Naive thymus-derived CD8-positive, alpha-beta T cell (primary cell): ENCODE measurements at places on chromosomes 2 and 18.
A peak's percentile ranks its signal among the peaks of the same experiment; 100 is the strongest.

DNA sequence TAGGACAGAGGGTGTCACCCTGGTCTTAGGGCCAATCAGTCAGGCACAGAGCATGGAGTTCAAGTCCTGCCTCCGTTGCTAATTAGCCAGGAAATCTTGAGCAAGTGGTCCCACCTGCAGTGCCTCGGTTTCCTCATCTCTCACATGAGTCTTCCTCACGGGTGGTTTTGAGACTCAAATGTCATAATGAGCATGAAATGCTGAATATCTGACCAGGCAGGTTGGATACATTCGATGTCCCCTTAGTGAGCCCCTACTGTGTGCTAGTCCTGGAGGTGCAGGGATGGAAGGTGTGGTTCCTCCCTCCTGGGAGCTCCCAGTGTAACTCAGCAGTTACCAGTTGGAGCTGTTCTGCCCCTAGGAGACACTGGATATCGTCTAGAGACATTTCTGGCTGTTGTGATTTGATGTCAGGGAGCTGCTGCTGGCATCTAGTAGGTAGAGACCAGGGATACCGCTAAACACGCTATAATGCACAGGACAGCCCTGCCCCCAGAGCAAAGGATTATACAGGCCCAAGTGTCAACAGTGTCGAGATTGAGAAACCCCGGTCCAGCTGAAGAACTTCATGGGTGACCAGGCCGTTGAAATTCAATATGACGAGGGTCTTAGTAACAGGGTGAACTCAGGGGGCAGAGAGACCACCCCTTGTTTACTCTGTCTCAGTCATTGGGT is 118.5 kb upstream of the TWIST2 start:
- no peak for DNase-seq

DNA sequence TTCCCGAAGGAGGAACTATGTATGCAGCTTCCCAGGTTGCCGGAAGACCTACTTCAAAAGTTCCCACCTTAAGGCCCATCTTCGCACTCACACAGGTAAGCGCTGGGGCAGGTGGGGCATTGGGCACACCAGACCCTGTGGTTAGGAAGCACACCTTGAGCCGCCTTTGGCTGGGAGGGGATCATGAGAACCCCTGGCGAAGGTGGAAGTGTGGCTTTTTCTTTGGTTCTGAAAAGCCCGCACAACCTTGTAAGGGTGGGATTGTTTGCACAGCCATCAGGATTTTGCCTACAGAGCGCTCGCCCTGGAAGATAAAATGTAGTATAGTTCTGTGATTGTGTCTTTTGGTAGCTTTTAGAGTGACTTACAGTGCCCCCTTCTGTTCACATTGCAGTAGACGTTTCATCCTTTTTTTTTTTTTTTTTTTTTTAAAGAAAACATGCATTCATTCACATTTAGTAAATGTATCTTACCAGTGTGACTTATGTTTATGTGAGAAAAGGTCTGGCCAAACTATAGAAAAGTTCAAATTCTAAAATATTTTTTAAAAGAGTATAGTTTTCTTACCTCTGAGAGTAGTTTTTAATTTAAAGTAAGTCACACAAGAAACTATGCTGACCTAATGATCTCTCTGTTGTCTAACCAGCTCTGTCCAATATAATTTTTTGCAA is 5.3 kb downstream of the KLF11 start:
- DNase-seq = peak; percentile 64

- no peak for DNase-seq
Observed at GRCh38 chr2:12603781-12604295, 112.9 kb upstream of the TRIB2 start.

DNA sequence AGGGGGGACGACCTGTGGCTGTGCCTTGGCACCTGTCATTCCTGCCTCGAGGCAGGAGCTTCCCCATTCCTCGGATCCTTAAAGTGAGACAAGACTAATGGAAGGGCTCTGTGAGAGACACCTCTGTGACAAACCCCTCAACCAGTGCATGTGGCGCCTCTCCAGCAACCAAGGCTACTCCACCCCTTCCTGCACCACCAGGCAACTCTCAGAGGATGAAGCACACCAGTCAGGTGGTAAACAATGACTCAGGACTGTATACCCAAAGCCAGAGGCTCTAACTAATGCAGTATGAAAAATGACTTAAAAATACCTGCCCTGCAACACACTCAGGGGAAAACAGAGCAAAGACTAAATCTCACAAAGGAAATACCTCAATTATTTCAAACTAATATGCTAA is 136.9 kb downstream of the UXS1 start:
- DNase-seq = peak; percentile 54

DNA sequence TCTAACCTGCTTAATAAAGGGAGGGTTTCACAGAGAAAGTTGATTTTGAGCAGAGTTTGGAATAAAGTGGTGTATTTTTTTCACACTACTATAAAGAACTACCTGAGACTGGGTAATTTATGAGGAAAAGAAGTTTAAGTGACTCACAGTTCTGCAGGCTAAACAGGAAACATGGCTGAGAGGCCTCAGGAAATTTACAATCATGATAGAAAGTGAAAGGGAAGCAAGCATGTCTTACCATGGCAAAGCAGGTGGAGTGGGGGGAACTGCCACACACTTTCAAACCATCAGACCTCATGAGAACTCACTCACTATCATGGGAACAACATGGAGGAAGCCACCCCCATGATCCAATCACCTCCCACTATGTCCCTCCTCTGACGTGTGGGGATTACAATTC is 546.7 kb downstream of the EPHA4 start:
- DNase-seq = no peak

DNA sequence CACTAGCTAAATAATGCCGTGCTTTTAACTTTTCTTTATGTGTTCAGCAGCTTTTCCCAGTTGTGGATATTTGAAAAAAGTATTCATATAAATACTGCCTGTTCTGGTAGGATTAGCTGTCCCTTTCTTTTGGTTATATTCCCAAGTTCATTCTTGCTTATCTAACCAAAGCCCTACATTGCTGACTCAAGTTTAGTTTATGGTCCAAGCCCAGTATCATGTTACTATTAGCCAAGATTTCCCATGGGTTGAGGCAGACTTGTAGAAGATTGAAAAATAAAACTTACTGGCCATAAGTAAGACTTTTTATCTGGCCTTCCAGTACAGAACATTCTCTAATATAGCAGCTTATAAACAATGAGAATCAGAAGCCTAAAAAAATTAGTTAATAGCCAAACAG is 49.7 kb upstream of the NFE2L2 start:
- DNase-seq = no peak

DNA sequence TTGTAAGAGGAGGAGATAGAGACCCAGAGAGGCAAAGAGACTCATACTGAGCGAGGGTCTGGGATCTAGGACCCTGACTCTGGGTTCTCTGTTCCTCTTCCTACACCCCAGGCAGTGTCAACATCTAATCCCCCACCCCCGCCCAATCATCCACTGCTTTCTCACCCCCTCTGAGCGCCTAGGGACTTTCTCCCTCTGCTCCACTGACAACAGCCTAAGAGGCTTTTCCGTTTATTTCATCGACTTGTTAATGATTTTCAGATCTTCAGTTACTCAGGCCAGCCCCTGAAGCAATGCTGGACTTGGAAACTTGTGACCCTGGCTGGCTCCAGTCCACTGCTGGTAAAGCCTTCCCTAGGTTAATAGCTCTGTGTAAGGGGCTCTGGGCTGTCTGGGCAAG is 65.1 kb downstream of the TFCP2L1 start:
- no peak for DNase-seq

- DNase-seq = no peak
Observed at GRCh38 chr2:239169311-239170048, 231.3 kb downstream of the HDAC4 start.

DNA sequence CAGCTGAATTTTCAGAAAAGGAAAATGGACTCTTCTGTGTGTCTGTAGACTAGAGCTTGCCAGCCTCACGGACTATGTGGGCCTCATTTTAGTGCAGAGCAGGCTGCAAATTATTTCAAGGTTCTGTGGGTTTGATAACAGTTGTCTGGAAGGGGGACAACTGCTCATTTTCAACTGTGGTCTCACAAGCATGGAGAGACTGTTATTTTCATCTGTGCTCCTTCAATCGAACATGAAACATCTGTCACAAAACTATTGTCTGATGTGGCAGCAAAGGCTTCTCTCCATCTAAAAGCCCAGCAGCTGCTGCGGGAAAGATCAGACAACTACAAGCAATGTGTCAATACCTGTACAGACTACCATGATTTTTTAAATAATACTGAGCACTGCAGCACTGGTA is 211.8 kb downstream of the LRRTM4 start:
- DNase-seq = no peak

- DNase-seq = no peak
Observed at GRCh38 chr2:220348206-220348605, 720.8 kb downstream of the SLC4A3 start.

DNA sequence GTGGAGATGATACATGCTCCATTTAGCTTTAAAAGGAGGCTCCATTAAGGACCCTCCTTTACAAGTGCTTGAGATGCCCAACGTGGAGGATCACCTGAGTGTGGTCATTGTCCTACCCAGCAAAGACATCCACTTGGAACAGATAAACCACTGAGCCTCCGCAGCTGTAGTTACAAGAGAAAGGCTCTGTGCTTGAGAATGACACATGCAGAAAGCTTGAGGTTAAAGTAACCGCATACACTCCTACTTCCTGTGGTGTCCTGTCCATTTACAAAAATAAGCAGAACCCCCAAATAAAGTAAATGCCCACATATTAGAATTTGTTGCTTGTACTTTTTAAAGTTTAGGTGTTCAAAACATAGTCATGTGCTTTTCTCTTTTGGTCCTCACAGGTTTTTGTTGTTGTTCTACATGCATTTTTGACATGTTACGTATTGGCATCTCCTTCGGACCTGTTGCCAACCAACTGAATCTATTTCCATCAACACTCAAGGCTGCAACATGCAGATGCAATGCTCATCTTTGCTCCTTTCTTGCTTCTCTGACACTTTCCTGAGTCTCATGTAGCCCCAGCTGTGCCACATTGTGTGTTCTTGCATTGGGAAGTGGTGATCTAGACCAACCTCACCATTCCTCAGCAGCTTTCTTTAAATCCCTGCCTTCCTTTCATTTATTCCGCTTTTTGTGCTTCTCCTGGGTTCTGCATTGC is 56.0 kb downstream of the SERPINB7 start:
- DNase-seq = no peak

DNA sequence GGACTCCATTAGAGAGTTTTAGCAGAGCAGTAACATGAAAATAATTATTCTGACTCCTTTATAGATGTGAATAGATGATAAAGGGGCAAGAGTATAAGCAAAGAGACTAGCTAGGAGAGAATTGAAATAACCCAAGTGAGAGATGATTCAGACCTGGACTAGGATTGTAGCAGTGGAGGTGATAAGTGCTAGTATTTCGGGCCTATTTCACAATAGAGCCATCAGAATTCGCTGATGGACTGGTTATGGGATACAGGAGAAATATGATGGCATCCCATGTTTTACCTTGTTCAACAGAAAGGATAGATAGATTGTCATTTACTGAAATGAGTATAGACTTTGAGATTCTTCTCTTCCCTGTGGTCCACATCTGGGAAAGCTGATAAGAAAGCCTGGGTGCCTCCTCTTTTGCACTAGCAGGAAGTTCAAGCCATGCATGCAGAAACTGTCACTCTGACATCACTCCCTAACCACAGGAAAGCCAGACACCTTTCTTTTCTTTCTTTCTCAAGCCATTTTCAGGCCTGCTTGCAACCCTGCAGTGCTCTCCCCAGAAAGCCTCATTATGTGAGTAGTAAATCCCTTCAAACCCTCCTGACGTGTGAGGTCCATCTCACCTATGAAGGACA is 25.3 kb downstream of the DYNAP start:
- DNase-seq = no peak

DNA sequence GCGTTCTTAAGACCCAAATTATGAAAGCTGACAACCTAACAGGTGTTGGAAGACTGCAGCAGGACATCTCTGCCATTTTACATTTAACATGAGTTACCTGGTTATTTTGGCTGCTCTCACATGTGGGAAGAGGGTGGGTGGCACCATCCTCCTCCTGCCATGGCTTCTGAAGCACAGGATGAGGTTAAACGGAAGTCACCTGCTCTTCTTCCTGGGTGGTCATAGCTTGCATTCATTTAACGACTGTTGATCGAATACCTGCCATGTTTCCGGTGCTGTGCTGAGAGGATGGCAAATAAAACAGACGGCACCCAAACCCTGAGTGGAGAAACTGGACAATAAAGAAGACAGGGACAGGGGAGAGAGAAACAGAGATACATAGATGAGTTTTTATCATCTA is 118.0 kb downstream of the RHBDD1 start:
- DNase-seq = peak; percentile 8

DNA sequence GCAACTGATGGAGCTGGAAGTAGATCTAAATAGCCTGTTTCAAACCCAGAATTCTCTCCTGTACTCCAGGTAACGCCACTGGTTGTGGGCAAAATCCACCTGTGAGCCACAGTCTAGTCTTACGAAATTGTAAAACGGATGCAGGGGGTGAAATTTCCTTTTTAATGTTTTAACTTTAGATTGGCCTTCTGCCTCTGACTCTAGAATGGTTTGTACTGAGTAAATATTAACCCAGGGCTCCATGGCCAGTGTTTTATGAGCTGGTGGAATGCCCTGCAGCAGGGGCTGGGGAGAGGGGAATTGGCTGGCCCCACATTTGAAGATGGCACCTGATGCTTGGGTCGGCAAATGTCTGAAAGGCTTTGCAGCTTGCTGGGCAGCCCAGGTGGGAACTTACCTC is 156.6 kb downstream of the MYCN start:
- DNase-seq = no peak

GRCh38 chr2:119206201-119206600 is 17.4 kb upstream of the STEAP3 start:
- no peak for DNase-seq

DNA sequence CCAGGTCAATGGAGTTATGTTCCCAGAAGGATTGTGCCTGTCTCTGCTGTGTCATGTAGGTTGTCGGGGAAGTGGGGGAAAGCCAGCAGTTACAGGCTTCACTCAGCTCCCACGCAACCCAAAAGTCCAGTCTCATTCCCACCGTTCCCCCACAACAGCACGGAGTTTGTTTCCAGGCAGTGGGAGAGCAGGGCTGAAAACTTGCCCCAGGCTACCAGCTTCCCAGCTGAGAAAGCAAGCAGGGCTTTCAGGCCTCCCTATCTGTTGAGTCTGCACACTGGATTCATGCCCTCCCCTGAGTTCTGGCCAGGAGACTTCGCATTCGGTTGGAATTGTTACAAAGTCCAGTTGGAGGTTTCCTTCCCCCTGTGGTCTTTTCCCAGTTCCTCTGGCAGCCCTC is 76.3 kb downstream of the TMX3 start:
- DNase-seq = no peak

DNA sequence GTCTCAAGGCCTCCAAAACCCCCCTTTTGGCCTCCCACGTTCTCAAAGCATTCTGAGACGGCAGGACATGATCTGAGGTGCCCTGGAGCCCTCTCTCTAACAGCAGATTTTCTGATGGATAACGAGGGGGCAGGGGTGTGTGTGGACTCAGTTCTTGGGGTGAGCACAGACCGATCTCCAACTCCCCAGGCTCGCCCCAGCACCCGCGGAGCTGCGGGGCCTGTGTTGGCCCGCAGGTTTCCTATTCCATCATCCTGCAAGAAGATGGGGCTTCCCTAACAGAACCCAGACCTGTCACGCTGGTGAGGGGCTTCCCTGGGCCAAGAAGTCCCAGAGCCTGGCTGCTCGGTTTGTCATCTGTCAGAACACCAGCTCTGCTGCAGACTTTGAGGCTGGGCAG is 196.1 kb downstream of the ANAPC1 start:
- no peak for DNase-seq
